ENCODE measurements at places on chromosomes 1 and 21. TPM values are rescaled to one million over a fixed set of nuclear protein-coding genes. Genes with fewer than 3 reads are reported as not detected.

DNA sequence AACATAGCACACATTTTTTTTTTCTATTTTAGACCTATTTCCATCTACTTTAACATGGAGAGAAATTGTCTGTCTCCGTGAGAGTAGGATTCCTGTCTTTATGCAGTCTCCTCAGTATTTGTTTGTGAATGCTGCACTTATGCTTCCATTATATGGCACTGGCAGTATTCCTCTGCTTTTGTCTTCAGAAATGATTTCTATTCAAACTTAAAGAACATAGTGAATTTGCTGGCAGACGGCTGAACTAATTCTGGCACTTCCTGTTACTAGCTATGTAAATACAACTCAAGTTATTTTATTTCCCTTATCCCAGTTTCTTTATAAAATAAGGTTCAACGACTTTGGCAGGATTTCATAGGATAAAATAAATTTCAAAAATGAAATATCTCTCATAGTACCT, 45.3 kb downstream of the KCTD3 start:
- peak; percentile 33 for DNase-seq

DNA sequence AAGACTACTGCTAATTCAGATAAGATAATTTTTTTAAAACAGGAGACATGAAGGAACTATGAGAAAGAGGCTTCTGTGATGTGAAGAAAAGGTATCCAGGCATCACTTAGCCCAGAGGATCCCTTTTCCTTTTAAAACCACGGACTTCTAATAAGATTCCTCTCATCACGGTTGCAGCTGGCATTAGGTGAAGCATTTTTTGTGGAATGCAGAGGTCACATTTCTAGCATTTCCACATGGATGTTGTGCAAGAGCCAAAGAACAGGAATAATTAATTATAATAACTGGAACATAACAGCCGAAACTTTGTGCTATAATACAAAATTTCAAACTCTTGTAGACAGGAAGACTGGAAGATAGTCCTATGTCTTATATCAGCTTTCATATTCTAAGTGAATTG, 27.6 kb downstream of the CYP2J2 start:
- DNase-seq: no peak

DNA sequence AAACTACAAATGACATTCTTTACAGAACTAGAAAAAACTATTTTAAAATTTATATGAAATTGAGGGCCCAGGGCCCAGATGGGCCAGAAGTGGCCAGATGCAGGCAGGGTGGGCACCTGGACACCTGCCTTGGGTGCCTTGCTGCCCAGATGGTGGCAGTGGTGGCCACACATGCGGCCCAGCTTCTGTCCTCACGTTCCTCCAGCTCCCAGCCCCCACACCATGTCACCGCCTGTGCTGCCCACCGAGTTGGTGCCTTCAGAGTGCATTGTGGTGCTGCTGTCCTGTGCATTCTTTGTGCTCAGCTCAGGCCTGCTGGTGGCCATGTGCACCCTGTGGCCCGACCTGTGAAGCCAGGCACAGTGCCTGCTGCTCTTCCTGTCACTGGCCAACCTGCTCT, 216.8 kb upstream of the CXADR start:
- no peak for DNase-seq

- no peak for DNase-seq
Observed at GRCh38 chr1:1975535-1975934, 28.1 kb downstream of the CFAP74 start.

DNA sequence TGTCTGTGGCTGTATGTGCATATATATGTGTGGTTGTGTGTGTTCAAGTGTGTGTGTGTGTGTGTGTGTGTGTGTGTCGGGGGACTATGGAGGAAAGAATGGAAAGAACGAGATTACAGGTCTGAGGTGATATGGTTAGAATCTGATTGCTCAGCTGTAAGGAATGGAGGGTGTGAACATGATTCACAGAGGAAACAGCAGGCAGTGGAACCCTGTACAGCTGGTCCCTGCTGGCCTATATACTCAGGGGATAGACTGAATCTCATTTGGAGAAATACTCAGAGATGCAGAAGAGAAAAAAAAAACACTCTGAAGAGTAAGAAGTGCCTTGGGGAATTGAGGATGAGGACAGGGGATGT, 180.1 kb upstream of the ESRRG start:
- peak; percentile 42 for DNase-seq

GRCh38 chr1:172144445-172145061, 275.9 kb upstream of the C1orf105 start:
- peak; percentile 99 for DNase-seq

- DNase-seq: no peak
Observed at GRCh38 chr21:16145052-16145451, 415.3 kb downstream of the USP25 start.

- no peak for DNase-seq
Observed at GRCh38 chr1:212078826-212079225, 43.3 kb downstream of the DTL start.

GRCh38 chr1:197675583-197676208, 99.6 kb downstream of the DENND1B start:
- peak; percentile 70 for DNase-seq

Gene RHCE
- 3.1 TPM for total RNA-seq

Gene AADACL4
- total RNA-seq: not detected

Gene IL22RA1
- 0.17 TPM for total RNA-seq

Gene TIE1
- total RNA-seq: 133 TPM

Data from lung (tissue), 17 donors.